ENCODE measurements at places on chromosomes 1 and 21. TPM values are rescaled to one million over a fixed set of nuclear protein-coding genes. Genes with fewer than 3 reads are reported as not detected.

S100B gene
- not detected for total RNA-seq

LRRC41 gene
- total RNA-seq = 57.7 TPM

CYP4X1 gene
- total RNA-seq = not detected

KRTAP13-2 gene
- total RNA-seq = not detected

DDX59 gene
- 22.6 TPM for total RNA-seq

UBE2U gene
- not detected for total RNA-seq

CRYAA gene
- not detected for total RNA-seq

MAP3K21 gene
- total RNA-seq = 0.21 TPM
